ENCODE measurements at places on chromosomes 16 and 17.

GRCh38 chr16:4936991-4937781 is at the start of gene PPL:
Gene PPL (minus strand): TSS chr16:4937148. CDS start chr16:4937045, 103 bp downstream.
- DNase-seq, result no peak

GRCh38 chr16:2267913-2268666 is at the start of gene RNPS1:
Gene RNPS1 (minus strand): TSS chr16:2268126. CDS start chr16:2264643, 3,483 bp downstream.
- DNase-seq, result peak; percentile 95

DNA sequence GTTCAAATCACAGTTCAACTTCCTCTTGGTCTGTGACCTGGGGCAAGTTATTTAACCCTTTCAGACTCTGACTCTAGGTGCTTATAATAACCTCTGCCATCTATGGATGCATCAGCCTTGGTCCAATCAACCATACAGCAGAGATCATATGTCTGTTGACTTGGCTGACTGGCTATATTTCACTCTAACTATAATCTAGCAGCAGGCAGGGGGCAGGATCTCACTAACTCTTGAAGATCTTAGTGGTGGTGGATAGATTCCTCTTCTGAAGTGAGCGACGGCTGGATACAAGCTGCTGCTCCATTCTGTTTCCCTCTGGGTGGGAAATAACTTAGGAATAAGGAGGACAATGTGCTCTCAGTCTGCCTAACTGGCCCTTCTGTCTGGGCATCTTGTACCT is 146.6 kb downstream of the SKAP1 start:
- DNase-seq, result no peak

- no peak for DNase-seq
Observed at GRCh38 chr17:19249681-19250080, 12.5 kb downstream of the EPN2 start.

- no peak for DNase-seq
Observed at GRCh38 chr17:15967706-15968399, 22.9 kb downstream of the ADORA2B start.

- DNase-seq, result no peak
Observed at GRCh38 chr17:34414339-34414738, 51.3 kb upstream of the CCL1 start.

GRCh38 chr16:17691899-17692176 is 221.1 kb upstream of the XYLT1 start:
- DNase-seq, result no peak

- no peak for DNase-seq
Observed at GRCh38 chr16:73057291-73058210, 9.6 kb upstream of the ZFHX3 start.

GRCh38 chr17:58703916-58704286 is 11.5 kb downstream of the RAD51C start:
- no peak for DNase-seq

DNA sequence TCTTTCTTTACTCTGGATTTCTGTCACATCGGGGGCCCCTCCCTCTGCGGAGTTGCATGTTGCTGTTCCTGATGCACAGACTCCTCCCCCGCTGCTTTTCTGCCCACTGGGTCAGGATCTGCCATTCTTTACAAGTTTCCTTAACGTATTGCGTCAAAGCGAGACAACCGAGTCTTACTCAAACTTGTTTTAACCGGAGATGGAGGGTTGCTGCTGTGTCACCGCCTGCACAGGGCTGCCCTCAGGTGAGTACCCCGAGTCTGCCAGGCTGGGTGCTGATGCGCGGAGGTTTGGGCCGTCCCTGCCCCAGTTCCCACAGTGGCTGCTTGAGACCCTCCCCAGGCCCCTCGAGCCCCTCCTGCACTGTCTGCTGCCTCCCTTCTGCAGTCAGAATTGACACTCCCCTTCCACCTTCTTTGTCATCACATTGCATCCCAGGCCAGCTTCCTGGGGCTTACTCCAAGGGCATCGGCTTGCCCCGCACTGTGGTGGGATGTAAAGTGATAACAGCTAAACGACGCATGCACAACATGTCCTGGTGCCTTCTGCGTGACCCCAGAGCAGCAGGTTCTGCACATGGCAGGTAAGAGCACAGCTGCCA is 19.3 kb downstream of the CARHSP1 start:
- no peak for DNase-seq

DNA sequence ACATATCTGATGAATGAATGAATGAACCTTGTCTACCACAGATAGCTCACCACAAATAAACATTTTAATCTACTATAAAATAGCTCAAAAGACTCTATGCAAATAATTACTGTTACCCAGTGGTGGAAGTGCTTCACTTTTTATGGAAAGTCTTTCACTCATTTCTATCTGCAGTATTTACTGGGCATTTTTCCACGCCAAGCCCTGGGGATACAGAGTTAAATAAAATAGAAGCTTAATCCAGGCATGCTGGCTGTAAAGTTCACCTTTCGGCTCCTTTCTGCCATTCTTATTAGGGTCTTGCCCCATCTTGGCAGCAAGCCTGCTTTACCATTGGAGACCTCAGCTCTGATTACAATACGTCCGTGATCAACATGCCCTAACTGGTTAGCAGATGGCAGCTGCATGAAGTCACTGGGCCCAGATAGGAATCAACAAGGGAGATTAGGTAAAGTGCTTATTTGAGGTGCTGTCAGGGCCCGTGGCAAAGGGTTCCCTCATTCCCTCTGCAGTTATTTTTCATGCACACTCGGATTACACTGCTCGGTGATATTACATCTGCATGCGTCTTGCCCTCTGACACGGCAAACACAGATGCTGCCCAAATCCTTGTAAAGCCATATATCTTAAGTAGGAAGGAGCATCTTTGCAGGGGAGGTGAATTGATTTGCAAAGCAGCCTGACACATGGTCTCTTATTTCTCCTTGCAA is 648.9 kb downstream of the WWOX start:
- DNase-seq, result no peak

- peak; percentile 82 for DNase-seq
Observed at GRCh38 chr17:3827124-3827773, 18.8 kb downstream of the NCBP3 start.

GRCh38 chr17:47719411-47720152 is 13.5 kb upstream of the TBX21 start:
- no peak for DNase-seq

GRCh38 chr16:81937305-81938038 is 73.8 kb downstream of the SDR42E1 start:
- DNase-seq, result no peak

GRCh38 chr17:70295329-70295728 is 126.0 kb downstream of the KCNJ2 start:
- DNase-seq, result no peak

DNA sequence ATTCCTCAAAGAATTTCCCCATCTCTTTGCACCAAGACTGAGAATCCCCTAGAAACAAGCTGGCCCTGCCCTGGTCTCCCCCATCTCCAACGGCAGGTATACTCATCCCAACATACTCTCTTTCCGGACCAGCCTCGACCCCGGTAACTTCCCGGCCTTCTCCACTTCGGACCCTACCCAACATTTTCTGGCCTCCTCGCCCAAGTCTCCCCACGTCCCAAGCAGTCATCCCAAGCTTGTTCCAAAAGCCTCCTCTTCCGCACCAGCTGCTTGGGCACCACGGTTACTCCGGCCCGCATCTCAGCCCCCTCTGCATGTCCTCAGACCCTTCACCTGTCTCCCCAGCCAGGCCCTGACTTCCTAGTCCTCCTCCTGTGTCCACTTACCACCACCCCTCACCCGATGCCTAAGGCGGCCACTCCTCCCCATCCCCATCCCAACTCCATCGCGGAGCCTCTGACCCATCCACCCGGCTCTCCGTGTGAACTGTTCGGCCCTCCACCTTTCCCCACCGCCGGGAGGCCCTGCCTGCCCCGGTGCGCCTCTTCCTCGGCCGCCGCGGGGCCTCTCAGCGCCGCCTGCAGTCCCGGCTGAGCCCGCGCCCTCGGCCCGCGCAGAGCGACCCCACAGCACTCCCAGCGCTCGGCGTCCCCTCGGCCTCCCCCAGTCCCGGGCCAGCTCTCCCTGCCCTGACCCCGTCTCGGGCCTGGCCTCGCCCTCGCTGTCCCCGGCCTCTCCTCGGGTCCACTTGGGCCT is 994 bp downstream of the PITPNA start:
- DNase-seq, result peak; percentile 28

DNA sequence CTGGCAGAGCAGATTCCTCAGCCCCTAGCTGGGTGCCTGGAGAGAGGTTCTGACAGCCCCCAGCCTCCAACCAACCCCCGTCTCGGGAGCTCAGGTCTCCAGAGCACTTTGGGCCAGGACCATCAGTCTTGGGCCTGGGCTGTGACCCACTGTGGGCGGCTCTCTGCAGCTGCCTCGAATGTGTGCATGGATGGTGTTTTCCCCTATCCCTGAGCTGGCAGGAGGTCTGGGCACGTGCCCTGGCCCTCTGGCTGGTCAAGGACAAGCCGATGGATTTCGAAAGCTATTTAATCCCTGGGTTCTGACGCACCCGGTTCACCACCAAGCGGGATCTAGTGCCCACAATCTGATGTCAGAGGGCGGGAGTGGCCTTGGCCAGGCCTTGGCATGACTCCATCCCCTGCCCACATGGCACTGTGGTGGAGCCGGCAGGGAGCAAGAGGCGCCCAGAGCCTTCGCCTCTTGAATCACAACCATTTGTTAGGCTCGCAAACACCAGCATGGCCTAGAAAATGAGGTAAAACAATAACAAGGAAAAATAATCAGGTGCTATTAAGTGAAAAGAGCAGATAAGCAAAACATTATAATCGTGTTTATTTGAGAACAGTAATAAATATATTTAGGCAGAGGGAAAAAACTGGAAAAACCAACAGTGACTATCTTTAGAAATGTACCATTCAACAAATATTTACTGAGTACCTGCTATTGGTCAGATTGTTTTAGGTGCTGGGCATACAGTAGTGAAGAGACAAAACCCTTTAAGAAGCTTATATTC is 69.3 kb upstream of the TOB1 start:
- DNase-seq, result peak; percentile 61

- no peak for DNase-seq
Observed at GRCh38 chr17:56045872-56046271, 107.4 kb upstream of the ANKFN1 start.

- no peak for DNase-seq
Observed at GRCh38 chr17:79095345-79096055, 20.9 kb downstream of the ENGASE start.

DNA sequence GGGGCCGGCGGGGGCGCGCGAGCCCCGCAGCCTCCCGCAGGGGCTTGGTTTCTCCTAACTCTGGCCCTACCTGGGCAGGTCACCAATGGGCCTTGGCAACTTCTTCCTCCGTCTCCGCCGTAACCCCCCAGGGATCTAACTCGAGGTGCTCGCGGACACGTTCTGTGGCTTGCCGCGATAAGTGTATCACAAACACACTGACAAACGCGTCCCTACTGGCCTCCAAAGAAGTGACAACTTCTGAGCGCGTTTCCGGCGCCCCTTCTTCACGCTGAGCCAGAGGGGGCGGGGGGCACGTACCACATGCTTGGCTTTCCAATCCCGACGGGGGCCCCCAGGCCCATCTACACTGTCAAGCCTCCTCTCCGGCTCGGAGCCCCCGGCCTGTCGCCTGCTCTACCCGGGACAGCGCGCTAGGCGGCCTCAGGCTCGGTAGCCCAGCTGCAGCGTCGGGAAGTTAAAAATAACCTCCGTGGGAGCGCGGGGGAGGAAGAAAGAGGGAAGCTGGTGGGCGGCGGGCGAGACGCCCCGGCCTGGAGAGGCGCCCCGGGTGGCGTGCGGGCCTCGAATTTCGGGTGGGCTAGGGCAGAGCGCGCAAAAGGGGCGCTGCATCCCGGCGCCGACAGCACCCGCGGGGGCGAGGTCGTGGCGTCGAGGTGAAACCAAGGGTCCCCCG is 725 bp upstream of the SPHK1 start:
- no peak for DNase-seq

DNA sequence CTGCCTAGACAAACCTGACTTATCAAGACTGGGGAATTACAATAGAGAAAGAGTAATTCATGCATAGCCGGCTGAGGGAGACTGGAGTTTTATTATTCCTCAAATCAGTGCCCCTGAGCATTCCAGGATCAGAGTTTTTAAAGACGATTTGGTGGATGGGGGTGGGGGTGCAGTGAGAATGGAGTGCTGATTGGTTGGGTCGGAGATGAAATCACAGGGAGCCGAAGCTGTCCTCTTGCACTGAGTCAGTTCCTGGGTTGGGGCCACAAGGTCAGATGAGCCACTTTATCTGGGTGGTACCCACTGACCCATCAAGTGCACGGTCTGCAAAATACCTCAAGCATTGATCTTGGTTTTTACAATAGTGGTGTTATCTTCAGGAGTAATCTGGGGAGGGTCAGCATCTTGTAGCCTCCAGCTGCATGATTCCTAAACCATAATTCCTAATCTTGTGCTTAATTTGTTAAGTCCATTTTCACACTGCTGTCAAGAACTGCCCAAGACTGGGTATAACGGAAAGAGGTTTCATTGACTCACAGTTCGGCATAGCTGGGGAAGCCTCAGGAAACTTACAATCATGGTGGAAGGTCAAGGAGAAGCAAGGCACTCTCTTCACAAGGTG is 69.6 kb downstream of the MARF1 start:
- no peak for DNase-seq

- no peak for DNase-seq
Observed at GRCh38 chr17:37399265-37399803, 7.3 kb downstream of the ACACA start.

- no peak for DNase-seq
Observed at GRCh38 chr17:82593590-82594087, 54.6 kb downstream of the WDR45B start.

Data from CD4-positive, alpha-beta T cell treated with Interleukin-4 for 1 hour (primary cell).